Fibroblast of lung (primary cell): ENCODE measurements at places on chromosomes 13 and 19. TPM values are rescaled to one million over a fixed set of nuclear protein-coding genes. Genes with fewer than 3 reads are reported as not detected.

DNA sequence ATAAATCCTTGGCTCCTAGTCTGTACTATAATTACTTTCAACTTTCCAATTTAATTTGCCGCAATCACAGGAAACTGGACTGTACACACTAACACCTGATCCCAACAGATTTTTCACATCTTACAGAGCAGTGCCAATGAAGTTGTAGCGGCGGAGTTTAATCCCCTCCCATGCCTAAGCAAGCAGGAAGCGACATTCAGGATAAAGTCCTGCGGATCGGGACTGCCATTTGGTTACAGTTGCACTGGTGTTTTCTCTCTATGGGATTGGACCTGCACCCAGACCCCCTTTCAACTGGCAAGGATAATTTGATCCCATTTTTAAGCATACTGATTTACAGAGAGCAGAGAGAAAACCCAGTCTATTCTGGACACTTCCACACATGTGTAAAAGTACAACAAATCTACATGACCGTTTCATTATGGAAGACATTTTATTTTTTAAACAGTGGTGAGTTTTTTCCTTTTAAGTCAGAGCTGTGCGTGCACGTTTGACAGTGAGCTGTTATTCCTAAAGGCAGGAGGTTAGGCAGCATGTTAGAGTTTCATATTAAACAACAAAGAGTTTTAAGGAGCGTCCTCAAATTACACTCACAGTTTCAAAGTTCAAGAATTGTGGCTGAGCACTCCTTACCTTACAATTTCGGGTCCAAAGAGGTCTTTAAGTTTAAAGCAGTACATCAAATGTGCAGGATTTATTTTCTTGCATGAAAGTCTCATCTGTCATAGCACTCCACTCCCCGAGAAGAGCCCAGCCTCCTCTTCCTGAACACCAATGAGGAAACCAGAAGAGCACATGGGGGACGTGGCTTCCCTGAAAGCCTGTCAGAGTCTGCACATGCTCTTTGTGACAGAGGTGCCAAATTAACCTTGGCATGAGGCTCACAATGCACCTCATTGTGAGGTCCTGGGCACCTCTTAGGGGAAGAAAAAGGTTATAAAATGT, 141.6 kb upstream of the RFC3 start:
- DNase-seq: peak; percentile 54

DNA sequence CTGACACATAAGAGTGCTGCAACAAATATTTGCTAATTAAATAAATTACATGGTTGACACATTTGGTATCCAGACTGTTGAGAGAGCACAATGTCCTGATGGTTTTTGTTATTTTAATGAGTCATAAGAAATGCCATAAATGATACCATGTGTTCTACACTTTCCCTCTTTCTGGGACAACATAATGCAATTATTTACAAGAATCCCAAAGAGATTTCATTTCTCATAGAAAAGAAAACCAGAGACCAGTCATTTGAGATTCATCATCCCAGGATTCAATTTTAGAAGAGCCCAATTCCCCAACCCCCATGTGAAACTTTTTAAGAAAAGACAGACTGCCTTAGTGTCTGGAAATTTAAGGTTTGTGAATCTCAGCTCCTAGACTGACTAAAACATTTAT, 399.6 kb downstream of the DCT start:
- peak; percentile 61 for DNase-seq

SMARCA4 gene
- 35.7 and 61.1 TPM in 2 replicates for total RNA-seq

ITPKC gene
- 19.5 and 23.1 TPM in 2 replicates for total RNA-seq

STOML3 gene
- total RNA-seq: not detected in 2 replicates
